ENCODE measurements at places on chromosomes 13 and 19.

- H3K4me3 ChIP-seq: no peak overlapping the region
- H3K36me3 ChIP-seq: no peaks in the 10 kb centered on the region
- ATAC-seq: no peak
- H3K4me1 ChIP-seq: peaks cover 6% of the 10 kb centered on the region
- peaks cover 21% of the 10 kb centered on the region for H3K27me3 ChIP-seq
These were observed 15.2 kb downstream of the FAM124A start for GRCh38 chr13:51237386-51237785.

- no peak overlapping the region for H3K4me3 ChIP-seq
- H3K4me1 ChIP-seq: peaks cover 35% of the 10 kb centered on the region
- H3K27me3 ChIP-seq: no peaks in the 10 kb centered on the region
- H3K36me3 ChIP-seq: peaks cover 37% of the 10 kb centered on the region
These were observed 6.2 kb downstream of the RNU6-9 start for GRCh38 chr19:899336-900042.

- no peak for ATAC-seq
- no peak overlapping the region for H3K4me3 ChIP-seq
- no peak overlapping the region for H3K27ac ChIP-seq
- no peaks in the 10 kb centered on the region for H3K4me1 ChIP-seq
These were observed 584.2 kb upstream of the SLITRK1 start for GRCh38 chr13:84466461-84466860.

- peak; percentile 94 for ATAC-seq
- peaks cover 26% of the 10 kb centered on the region for H3K36me3 ChIP-seq
- H3K27me3 ChIP-seq: no peaks in the 10 kb centered on the region
- H3K4me1 ChIP-seq: peaks cover 41% of the 10 kb centered on the region
These were observed at the start of gene BST2 for GRCh38 chr19:17405250-17406045. BST2 (minus strand) TSS chr19:17405630; CDS start chr19:17405575, 55 bp downstream.

DNA sequence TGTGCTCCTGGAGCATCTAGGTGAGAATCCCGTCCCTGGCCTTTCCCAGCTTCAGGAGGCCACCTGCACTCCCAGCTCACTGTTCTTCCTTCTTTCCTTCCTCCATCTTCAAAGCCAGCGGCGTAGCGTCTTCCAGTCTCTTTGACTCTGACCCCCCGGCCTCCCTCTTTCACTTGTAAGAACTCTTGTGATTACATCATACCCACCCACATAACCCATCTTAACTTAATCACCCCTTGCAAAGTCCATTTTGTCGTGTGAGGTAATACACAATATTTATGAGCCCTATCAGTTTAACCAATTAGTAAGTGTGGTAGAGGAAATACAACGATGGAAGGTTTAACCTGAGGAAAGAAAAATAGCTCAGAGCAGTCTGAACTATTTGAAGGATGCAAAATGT is 4.6 kb upstream of the CDC16 start:
- H3K36me3 ChIP-seq: no peaks in the 10 kb centered on the region
- peaks cover 26% of the 10 kb centered on the region for H3K27me3 ChIP-seq
- no peak overlapping the region for H3K4me3 ChIP-seq
- ATAC-seq: no peak
- no peak overlapping the region for H3K27ac ChIP-seq

DNA sequence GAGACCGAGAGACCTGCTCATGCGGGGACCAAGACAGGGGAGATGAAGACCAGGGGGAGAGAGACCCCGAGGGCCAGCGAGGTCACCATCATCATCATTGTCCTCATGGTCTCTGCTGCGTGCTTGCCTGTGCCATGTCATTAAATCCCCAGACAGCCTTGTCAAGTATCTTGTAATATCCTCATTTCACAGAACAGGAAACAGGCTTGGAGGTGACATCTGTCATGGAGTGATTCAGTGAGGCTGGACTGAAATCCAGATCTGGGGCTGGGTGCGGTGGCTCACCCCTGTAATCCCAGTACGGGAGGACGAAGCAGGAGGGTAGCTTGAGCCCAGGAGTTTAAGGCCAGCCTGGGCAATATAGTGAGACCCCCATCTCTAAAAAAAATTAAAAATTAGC is 5.9 kb upstream of the NANOS2 start:
- no peaks in the 10 kb centered on the region for H3K4me1 ChIP-seq
- peaks cover 45% of the 10 kb centered on the region for H3K27me3 ChIP-seq
- no peaks in the 10 kb centered on the region for H3K36me3 ChIP-seq
- no peak for ATAC-seq

DNA sequence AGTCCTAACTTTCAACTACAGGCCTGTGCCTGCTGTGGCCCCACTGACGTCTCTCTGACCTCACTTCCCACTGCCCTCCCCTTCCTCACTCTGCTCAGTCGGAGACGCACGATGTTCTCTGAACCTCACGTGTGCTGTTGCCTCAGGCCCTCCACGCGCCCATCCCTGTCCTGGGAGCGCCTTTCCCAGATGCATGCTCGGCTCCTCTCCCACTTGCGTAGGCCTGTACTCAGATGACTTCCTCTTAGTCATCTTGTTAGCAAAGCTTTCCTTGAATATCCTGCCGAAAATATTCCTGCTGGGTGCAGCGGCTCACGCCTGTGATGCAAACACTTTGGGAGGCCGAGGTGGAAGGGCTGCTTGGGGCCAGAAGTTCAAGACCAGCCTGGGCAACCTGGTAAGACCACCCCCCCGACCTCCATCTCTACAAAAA is 9.3 kb upstream of the SYT5 start:
- no peak overlapping the region for H3K4me3 ChIP-seq
- no peak overlapping the region for H3K27ac ChIP-seq
- peaks cover 52% of the 10 kb centered on the region for H3K27me3 ChIP-seq
- H3K4me1 ChIP-seq: peaks cover 7% of the 10 kb centered on the region

GRCh38 chr13:96314974-96315373 is 225.1 kb downstream of the HS6ST3 start:
- no peak overlapping the region for H3K4me3 ChIP-seq
- no peaks in the 10 kb centered on the region for H3K4me1 ChIP-seq
- no peak for ATAC-seq
- no peaks in the 10 kb centered on the region for H3K36me3 ChIP-seq
- H3K27me3 ChIP-seq: no peaks in the 10 kb centered on the region
- H3K27ac ChIP-seq: no peak overlapping the region

DNA sequence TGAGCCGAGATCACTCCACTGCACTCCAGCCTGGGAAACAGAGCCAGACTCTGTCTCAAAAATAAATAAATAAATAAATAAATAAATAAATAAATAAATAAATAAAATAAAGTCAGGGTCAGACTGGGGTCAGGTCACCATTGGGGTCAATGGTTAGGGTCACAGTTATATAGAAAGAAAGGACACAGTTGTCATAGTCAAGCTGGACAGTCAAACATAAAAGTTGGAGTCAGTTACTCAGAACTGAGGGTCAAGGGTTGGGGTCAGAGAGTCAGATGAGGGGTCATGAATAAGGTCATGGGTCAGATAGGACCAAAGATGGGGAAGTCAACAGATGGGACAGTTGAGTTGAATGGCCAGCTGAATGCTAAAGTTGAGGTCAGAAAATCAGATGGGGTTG is 16.7 kb upstream of the EPOR start:
- H3K27me3 ChIP-seq: peaks cover 19% of the 10 kb centered on the region
- H3K4me1 ChIP-seq: no peaks in the 10 kb centered on the region
- H3K27ac ChIP-seq: no peak overlapping the region
- no peak overlapping the region for H3K4me3 ChIP-seq
- no peak for ATAC-seq
